Lower lobe of right lung (tissue), 2 donors: ENCODE measurements at places on chromosomes 5 and 9.
A peak's percentile ranks its signal among the peaks of the same experiment; 100 is the strongest.

DNA sequence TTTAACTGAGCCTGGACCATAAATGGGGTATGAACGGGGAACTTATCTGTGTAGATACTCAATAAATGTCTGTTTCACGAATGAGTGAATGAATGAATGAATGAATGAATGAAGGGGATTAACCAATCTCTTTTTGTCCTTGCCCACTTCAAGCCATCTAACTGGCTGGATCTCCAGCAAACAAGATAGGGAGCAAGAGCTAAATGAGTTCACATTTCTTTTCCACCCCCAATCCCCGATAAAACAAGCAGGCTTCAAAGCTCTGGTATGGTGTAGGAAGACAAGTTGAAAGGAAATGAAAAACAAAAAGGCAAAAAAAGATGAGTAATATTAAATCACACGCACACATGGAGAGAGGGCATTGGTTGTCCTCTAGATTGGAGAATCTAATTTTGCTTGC is 84.0 kb downstream of the CMYA5 start:
- no peak for DNase-seq

- DNase-seq = no peak
These were observed 31.8 kb downstream of the RUSC2 start for GRCh38 chr9:35521708-35522107.

GRCh38 chr9:134381671-134382516 is 55.6 kb downstream of the RXRA start:
- DNase-seq = peak; percentile 71

DNA sequence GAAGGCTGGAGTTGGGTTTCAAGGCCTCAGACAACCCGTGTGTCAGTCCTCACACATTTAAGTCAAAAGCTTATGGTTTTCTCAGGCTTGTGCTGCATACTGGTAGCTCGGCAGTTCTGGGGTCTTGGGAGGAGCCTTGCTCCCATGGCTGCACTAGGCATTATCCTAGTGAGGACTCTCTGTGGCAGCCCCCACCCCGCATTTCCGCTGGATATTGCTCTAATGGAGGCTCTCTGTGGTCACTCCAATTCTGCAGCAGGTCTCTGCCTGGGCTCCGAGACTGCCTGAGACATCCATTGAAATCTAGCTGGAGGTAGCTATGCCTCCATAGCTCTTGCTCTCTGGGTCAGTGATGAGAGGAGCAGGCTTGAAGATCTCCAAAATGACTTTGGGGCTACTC is 311.5 kb upstream of the PTGER4 start:
- no peak for DNase-seq

GRCh38 chr5:155189476-155189875 is 175.9 kb downstream of the KIF4B start:
- no peak for DNase-seq

GRCh38 chr5:176579323-176579722 is 30.2 kb downstream of the CDHR2 start:
- no peak for DNase-seq

GRCh38 chr5:180159756-180160155 is 49.3 kb downstream of the RASGEF1C start:
- DNase-seq = no peak

GRCh38 chr9:115121181-115121580 is 3.2 kb upstream of the TNC start:
- DNase-seq = no peak

- DNase-seq = no peak
These were observed 9.1 kb upstream of the OR2S2 start for GRCh38 chr9:35967042-35967441.

DNA sequence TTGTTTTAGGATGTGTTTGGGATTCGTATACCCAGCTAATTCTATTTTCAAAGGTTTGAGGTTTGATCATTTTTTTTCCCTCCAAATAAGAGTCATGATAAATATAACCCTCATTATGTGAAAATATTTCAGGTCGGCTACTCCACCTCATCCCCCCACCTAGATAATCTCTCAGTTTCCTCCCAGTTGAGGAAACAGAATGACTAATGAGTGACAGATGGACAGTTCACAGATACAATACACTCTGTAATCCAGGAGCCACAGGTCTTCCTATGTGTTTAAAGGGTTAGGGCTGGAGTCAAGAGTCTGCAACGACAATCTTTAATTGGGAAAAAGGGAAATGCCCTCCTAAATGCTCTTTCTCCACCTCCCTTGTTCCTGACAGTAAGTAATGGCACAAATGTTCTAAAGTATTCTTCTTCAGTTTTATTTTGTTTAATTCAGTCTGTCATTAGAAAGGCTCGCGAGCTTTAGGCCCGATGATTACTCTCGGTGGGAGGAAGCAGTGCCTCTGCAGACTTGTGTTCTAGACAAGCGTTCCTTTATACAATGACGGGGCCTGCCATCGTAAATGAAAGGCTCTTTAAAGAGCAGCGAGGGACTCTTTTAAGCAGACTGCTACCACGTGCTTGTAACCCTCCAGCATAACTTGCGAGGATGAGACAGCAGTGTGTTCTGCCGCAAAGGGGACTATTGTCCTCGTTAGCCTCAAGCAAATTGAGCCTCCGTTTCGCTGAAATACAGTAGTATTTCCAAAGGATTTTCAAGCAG is 69.0 kb downstream of the MEF2C start:
- no peak for DNase-seq

DNA sequence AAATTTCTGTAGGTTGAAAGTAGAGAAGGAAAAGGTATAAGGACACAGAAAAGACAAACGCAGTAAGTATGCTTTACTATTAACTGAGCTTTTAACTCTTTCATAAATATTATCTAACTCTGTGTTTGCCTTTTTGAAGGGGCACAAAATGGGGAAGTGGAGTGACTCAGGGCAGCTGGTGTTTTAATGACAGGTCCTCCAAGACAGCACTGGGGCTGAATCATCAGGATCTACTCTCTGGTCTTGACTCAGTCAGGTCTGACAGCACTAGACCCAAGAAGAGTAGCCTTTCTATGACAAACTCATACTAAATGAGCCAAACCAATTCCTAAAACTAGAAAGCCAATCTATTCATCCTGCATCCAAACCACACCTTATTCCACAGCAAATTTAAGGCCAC is 102.2 kb downstream of the APTX start:
- no peak for DNase-seq

GRCh38 chr5:86979811-86980411 is 287.8 kb upstream of the RASA1 start:
- DNase-seq = no peak

DNA sequence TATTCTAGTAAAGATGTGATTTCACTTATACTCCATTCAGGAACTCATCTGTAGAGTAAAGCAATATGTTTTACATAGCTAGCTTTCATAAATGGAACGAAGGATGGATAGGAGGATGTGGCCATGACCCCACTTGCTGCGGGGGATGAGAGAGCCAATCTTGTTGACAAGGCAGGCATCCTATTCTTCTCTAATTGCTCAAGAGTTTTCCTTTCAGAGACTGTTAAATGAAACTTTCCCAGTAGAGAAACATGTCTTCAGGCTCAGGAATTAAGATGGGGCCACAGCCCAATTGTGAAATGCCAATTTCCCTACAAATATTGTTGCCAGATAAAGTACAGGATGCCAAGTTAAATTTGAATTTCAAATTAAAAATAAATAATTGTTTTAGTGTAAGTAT is 196.2 kb upstream of the TUT7 start:
- no peak for DNase-seq

DNA sequence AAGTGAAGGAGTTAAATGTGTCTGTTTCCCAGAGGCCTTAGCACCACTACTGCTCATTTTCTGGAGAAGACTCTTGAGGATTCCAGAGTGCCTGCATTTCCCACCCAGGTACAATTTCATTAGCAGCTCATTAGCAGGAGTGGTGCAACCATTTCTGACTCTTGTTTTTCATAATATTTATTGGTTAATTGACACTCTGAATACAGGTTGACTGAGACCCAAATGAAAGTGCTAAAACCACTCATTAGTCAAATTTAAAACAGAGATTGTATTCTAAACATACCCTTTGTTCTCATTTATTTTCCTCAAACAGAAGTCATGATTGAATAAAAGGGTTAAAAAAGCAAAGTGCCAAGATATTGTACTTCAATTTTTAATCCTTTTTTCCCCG is 134.5 kb downstream of the SIL1 start:
- no peak for DNase-seq

DNA sequence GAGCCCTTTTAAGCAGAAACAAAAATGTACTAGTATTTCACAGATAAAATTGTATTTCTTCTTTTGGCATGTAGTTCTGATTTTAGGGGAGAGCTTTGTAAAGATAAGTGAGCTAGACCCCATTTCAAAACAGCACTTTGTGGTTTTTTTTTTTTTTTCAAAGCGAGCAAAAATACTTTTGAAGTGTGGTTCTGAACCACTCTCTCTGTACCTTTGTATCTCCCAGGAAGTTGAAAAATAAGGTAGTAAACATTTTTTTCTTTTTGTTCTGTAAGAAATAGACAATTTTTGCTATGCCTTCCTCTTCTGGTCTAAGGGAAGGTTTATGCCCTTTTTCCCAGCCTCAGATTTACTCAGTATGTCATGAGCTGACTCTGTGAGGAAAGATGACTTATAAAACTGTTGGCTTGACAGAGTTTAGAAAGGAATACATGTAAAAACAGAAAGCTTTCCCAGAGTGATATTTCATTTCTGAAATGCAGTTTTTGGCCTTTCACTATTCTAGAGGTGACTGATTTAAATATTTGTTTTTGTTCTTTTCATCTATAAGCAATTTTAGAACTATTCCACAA is 12.5 kb downstream of the ERCC6L2 start:
- DNase-seq = no peak

DNA sequence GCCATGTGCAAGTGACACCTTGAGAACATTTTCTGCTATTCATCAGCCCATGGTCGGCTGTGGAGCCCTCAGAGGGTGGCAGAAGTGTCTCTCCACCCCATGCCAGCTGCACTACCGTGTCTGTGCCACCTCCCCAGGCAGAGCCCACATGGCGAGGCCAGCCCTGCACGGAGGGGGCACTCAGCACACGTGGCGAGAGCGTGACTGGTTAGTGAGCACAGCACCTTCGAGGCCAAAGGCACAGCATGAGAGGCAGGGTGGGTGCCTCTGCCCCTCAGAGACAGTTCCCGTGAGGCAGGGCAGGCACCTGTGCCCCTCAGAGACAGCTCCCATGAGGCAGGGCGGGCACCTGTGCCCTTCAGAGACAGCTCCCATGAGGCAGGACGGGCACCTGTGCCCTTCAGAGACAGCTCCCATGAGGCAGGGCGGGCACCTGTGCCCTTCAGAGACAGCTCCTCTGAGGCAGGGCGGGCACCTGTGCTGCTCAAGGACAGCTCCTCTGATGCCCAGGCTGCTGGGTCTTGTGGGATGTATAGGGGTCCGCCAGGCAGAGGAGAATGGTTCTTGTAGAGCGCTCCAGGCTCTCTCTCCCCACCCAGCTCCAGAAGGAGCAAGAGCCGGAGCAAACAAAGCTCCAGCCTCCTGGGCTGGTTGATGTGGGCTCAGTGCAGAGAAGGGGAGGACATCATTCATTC is 179.8 kb upstream of the PPP1R26 start:
- no peak for DNase-seq

DNA sequence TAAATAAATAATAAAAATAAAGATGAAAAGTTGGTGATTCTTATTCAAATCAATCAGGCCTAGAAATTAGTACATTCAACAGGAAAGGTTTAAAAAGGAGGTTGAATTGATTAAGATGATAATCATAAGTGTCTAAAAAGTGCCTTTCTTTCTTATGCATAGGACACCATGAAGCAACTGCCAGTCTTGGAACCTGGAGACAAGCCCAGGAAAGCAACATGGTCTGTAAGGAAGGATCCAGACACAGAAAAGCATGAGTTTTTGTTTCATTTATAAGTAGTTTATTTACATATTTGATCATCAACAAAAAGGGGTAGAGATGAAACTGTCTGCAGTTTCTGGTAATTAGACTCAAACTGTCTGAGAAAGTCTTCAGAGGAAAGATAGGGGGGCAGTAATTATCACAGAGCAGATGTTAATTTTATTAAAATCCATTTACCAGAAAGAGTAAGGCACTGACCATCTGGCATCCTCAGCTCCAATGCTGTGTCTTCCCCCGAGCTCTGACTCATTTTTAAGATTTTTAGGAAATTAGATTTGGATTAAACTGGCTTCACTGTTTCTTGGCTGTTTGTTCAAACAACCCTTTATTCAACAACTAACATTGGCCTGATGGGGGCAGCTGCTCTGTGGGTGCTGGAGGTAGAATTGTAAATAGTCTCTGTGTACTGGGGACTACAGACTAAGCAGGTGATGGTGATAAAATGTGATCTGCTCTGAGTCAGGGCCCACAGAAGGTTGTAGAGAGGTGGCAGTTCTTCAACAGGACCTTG is 2.7 kb downstream of the RABEPK start:
- no peak for DNase-seq

- no peak for DNase-seq
These were observed 378.4 kb upstream of the IRX4 start for GRCh38 chr5:2261004-2261703.
